ENCODE measurements at places on chromosomes 1 and 21.

DNA sequence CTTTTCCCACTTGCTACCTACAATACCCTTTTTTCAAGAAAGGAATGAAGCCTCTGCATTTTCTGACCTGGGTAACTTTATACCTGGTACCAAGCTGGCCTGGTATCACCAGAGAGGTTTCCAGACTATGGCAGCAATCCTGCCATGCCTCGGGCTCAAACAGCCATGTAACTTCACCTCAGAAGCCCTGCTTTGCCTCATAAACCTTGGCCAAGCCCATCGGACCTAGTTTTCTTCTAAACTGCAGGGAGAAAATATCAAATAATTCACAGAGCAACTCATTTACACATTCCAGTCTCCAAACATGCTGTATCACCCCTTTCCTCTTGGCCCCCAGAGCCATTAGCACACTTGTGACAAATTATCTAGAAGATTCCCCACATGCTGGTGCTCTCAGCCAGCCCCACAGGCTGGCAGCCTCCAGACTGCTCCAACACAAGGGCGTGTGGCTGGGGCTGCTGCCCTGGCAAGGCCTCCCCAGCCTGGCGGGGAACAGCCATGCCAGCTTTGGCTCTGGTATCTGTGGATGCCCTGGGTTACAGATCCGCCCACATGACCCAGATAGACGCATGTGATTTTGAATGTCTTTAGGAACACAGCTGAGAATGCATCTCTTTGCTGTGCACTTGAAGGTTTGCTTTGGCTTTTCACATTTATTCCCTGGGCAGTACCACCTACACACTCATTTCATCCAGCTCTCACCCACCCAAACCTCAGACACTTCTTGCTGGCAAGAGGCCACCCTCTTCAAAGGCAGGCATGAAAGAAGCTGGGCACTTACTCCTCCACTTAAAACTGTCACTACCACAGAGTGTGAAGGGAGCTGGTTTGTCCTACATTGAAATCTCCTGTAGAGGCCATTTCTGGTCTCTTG is 70.0 kb upstream of the BCAR3 start:
- no peak for DNase-seq

GRCh38 chr1:19436716-19437476 is 48.4 kb downstream of the CAPZB start:
- DNase-seq = no peak

GRCh38 chr1:8166406-8166805 is 140.3 kb upstream of the ERRFI1 start:
- DNase-seq = no peak

GRCh38 chr1:23720256-23720995 is 22.8 kb upstream of the ELOA start:
- peak; percentile 29 for DNase-seq

GRCh38 chr1:20141001-20141400 is 1.9 kb downstream of the PLA2G2F start:
- DNase-seq = no peak

GRCh38 chr1:230138561-230139239 is 71.7 kb downstream of the GALNT2 start:
- no peak for DNase-seq

- DNase-seq = no peak
These were observed 30.8 kb downstream of the PLEKHO1 start for GRCh38 chr1:150180474-150180873.

- no peak for DNase-seq
These were observed 17.2 kb upstream of the FGGY start for GRCh38 chr1:59279645-59280044.

GRCh38 chr1:38806090-38806489 is 53.5 kb downstream of the RRAGC start:
- no peak for DNase-seq

DNA sequence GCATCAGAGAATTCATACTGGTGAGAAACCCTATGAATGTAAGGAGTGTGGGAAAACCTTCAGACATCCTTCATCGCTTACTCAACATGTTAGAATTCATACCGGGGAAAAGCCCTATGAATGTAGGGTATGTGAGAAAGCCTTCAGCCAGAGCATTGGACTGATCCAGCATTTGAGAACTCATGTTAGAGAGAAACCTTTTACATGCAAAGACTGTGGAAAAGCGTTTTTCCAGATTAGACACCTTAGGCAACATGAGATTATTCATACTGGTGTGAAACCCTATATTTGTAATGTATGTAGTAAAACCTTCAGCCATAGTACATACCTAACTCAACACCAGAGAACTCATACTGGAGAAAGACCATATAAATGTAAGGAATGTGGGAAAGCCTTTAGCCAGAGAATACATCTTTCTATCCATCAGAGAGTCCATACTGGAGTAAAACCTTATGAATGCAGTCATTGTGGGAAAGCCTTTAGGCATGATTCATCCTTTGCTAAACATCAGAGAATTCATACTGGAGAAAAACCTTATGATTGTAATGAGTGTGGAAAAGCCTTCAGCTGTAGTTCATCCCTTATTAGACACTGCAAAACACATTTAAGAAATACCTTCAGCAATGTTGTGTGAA is 12.8 kb downstream of the ZFP69B start:
- DNase-seq = no peak

DNA sequence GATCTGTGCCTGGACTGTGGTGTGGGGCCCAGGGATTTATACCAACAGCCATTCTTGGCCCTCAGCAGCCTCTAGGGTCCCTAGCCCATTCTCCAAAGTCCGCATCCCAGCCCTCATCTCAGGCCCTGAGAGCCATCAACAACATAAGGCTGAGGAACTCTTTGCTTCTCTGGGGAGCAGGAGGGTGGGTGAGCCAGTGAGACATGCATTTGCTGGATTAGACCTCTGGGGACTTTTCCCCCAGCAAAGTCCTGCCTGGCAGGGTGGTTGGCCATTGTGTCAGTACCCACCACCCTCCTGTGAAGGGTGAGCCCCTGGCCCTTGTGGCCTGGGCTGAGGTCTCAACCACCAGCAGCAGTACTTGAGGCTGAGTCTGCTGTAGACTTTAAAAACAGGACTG is 24.2 kb upstream of the FAM20B start:
- DNase-seq = no peak

DNA sequence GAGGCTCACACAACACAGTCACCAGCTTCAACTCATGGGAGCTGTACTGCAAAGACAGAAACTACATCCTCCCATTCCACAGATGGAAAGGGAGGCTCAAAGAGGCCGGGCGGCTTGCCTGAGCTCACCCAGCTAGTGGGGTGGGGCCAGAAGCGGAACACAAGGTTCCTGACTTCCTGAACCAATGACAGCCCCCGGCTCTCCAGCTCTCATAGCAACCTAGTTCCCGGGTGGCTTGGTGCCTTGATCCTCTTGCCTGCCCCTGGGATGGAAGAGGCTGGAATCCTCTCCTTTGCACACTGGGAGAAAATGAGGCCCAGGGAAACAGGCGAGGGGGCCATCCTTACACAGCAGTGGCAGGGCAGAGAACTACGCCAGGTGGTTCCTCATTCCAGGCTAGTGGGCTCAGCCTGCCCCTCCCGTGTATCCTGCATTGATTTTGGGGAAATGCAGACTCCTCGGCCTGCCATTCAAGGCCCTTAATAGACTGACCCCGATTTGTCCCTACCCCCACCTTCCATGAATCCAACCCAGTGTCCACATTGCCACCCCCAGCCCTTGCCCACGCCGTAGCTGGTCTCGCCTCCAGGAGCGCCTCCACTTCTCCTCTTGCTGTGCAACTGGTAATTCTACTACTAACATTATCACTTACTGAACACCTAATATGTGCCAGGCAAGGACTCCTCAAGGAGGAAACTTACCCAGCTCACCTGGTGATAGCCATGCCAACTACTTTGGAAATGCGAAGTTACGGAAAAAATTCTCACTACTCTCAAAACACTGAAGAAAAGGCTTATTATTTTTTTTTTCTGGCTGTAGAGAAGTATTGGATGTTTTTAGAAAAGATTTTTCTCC is 5.0 kb downstream of the RAP1GAP start:
- no peak for DNase-seq

- DNase-seq = no peak
These were observed 275.2 kb downstream of the COL11A1 start for GRCh38 chr1:102833151-102833550.

- DNase-seq = no peak
These were observed 6.7 kb downstream of the AZIN2 start for GRCh38 chr1:33087677-33088076.

- DNase-seq = no peak
These were observed 66.7 kb downstream of the PATJ start for GRCh38 chr1:61808968-61809367.

GRCh38 chr1:110637475-110637874 is 31.3 kb upstream of the KCNA2 start:
- DNase-seq = no peak

GRCh38 chr1:109256971-109257681 is 7.8 kb downstream of the CELSR2 start:
- no peak for DNase-seq

GRCh38 chr1:99645203-99645602 is 710 bp upstream of the PALMD start:
- DNase-seq = no peak

DNA sequence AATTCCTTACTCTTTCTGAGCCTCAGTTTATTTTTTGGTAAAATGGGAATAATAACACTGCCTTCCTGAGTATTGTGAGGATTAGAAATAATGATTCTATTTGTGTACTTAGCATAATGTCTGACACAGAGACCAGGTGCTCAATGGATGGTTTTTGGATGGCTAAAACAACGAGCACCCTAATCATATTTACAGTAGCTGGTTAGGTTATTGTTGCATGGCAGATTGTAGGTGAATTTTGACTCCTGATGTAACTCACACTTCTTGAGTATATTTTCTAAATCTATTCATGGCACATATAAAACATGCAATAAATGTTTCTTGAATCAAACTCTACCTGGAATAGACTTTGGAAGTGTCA is 11.9 kb upstream of the DUSP10 start:
- no peak for DNase-seq

DNA sequence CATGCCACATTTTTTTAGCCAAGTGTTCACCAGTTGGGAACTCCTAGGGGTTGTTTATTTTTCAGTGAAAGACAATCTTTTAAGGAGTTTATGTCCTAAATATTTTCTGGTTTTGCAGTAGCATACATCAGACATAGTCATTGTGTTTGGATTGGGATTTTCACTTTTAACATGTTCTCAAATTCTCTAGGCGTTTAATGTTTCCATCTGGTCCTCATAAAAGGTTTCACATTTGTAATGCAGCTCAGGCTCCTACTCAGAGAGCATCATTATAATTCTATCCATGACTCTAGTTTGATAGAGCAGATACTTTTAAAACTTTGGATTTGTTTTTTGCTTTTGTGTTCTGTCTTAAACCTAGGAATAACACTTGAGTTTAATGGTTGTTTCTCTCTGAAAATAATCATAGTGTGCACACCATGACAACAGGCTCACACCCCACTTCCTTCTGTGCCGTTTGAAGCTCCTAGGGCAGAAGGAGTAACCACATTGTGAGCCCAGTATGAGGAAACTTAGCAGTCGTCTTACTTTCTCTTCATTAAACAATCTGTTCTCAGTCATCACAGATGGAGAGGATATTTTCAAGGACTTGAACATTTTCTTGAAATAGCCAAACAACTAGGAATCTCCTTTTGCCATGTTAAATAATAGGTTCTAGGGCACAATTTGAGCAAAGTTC is 219.6 kb downstream of the PDE4B start:
- DNase-seq = no peak

GRCh38 chr1:7389201-7389905 is 381.7 kb upstream of the VAMP3 start:
- no peak for DNase-seq

DNA sequence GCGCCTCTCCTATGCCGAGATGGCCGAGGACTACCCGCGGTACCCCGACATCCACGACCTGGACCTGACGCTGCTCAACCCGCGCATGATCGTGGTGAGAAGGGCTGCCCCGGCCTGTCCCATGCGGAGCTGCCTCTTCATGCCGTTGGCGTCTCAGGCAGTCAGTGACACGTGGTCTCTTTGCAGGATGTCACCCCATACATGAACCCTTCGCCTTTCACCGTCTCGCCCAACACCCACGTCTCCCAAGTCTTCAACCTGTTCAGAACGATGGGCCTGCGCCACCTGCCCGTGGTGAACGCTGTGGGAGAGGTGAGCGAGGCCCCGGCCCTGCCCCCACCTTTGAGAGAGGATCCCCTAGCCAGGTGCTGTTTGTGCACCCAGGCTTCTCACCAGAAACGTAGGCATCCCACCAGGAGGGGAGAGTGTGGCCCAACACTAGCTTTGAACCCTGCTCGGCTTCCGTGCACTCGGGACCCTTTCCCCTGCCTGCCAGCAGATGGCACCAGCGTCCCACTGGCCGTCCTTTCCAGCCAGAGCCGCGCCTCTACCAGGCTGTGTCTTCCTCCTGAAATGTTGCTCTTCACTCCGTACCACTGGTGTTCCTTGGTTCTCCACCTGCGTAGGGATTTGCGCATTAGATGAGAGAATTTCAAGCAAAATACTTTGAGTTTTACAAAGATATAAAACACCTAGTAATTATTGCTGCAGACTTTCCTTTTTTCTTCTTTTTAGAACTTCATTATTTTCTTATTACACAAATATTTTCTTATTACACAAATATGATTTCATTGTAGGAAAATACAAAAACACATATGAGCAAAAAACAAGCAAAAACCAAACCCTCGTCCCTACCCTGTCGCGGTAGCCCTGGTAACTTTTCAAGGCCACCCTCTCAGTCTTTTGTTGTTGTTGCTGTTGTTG is 9.0 kb downstream of the NPPA start:
- peak; percentile 72 for DNase-seq

GRCh38 chr1:228341450-228341813 is 65.2 kb downstream of the TRIM11 start:
- no peak for DNase-seq

- no peak for DNase-seq
These were observed 299.2 kb downstream of the SRGAP2C start for GRCh38 chr1:121483961-121484424.

DNA sequence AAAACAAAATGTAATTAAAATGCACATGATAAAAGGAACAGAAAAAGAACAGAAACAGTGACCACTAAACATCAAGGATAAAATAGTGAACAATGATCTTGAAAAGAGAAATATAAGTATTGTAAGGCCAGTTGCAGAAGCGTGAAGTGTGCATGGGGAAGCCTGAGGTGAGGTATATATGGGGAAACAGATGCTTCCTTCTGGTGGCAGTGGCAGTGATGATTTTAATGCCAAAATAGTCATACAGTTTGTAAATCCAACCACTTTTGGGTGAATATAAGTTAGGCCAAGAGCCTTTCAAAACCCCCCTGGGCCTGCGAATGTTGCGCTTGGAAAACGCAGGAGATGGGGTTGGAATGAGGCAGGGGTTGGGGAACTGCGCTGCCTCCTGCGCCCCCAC is 27.3 kb downstream of the TTC3 start:
- no peak for DNase-seq

Measured in effector memory CD8-positive, alpha-beta T cell (primary cell).